ENCODE measurements at places on chromosomes 5 and 9.

DNA sequence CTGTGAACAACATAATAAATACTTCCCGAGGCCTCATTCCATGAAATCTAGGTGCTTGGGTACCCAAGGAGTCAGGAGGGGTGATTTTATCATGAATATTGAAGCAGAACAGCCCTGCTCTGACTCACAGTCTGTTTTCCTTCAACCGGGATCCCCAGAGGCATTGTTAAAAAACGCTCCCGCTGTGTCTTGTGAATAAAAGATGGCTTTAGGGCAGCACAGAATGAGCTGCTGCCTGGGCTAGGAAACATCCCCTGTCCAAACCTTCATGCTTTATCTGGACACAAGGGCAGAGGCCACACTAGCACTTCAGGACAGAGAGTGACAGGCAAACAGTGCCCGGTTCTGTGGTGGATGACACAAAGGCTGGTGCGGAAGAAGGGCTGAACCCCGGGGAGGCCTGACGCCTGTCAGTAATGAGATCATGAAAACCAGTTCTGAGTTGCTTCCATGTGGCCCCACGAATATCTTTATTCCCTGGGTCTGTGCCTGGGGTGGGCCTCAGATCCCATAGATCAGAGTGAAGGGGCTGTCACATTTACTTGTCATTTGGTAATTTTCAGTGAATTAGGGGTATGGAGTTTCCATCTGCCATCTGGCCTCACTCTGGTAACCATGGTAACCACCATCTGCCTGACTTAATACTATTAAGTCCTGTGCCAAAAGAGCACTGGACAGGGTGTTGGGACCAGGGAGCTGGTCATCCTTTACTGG is 2.6 kb downstream of the IGFBPL1 start:
- no peak for DNase-seq

GRCh38 chr5:22471154-22471553 is 382.0 kb downstream of the CDH12 start:
- DNase-seq, result no peak

- DNase-seq, result no peak
Observed at GRCh38 chr9:6552033-6552432, 93.5 kb downstream of the GLDC start.

GRCh38 chr5:133273661-133274596 is 222.1 kb downstream of the HSPA4 start:
- no peak for DNase-seq

- no peak for DNase-seq
Observed at GRCh38 chr9:95482621-95483020, 34.1 kb downstream of the PTCH1 start.

- no peak for DNase-seq
Observed at GRCh38 chr5:87007737-87008136, 259.9 kb upstream of the RASA1 start.

- DNase-seq, result no peak
Observed at GRCh38 chr9:91077624-91078368, 276.2 kb downstream of the SYK start.

DNA sequence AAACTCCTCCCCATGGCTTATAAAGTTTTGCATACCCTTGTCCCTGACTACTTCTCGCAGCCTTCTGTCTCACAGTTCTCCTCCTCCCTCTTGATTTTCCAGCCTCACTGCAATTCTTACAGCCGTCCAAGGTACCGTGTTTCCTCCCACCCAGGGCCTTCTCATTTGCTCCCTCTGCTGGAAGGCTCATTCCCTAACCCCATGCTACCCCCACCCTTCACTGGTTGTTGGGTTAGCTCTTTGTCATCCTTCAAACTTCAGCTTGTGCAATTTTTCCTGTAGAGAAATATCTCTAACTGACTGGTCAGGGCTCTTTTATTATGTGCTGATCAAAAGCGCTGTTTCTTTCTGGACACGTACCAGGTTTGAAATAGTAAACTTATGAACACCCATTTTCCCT is 329.2 kb downstream of the EBF1 start:
- no peak for DNase-seq

DNA sequence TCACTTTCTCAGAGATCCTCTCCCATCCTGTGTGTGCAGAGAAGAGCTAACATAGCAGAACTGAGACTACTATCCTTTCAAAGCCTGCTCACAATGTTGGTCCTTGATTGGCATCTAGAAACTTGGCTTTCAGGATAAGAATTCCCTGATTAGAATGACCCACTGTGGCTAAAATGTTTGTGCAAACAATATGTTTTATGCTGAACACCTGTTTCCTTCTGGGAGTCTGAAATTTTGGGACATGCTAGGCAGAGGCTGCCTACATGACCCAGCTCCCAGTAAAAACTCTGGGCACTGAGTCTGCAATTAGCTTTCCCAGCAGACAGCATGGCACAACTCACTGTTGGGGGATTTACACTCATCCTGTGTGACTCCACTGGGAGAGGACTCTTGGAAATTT is 78.9 kb downstream of the CFAP95 start:
- DNase-seq, result no peak

DNA sequence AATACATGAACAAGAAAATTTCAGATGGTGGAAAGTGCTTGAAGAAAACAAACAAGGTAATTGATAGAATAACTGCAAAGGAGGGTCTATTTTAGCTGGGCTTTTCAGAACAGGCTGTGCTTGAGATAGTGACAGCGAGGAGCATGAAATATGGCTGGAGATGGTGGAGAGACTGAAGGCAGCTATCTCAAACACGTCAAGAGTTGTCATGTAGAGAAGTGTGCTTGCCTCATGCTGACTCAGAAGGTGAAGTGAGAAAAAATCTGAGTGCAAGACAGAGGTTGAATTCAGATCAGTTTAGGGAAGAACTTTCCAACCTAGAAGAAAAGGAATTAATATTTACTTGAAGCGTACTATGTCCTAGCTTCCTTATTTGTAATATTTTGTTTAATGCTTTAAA is 115.5 kb upstream of the RANBP3L start:
- no peak for DNase-seq

DNA sequence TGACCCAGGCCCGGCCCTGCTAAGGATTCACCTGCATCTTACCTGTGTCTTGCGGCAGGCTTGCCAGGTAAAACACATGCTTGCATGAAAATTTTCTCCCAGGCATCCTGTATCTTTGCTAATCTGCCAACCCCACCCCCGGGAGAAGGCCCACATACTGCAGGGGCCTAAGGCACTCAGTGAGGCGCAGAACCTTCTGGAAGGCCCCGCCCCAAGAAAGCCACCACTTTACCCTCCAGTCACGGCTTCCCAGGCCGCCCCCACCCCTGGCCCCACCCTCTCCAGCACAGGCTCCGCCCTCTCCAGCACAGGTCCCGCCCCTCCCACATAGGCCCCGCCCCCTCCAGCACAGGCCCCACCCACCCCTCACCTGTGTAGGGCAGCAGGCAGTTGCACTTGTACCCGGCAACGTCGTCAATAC is 29.8 kb upstream of the SEC16A start:
- peak; percentile 34 for DNase-seq

DNA sequence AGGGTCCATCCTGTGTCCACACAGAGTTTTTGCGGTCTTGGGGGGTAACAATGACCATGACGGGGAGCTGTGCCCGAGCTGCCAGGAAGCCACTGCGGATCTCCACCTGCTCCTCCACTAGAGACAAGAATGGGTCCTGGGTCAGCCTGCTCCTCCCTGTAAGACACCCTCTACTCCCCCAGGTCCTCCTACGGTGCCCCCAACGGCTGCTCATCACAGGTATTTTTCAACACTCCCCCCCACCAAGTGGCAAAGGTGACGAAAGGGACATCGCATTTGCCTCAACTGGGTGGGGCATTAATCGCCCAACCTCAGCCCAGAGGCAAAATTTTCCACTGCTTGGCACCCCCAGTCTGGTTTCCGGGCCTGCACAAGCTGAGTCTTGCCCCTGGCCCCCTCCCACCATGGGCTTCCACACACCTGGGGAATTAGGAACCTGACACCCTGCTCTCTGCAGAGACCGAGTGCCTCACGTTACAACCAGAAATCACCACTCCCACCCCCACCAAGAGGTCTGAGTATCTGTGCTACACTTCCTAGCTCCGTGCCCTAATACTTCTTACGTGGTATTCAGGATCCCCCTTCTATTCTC is 9.6 kb downstream of the NOL6 start:
- DNase-seq, result no peak

DNA sequence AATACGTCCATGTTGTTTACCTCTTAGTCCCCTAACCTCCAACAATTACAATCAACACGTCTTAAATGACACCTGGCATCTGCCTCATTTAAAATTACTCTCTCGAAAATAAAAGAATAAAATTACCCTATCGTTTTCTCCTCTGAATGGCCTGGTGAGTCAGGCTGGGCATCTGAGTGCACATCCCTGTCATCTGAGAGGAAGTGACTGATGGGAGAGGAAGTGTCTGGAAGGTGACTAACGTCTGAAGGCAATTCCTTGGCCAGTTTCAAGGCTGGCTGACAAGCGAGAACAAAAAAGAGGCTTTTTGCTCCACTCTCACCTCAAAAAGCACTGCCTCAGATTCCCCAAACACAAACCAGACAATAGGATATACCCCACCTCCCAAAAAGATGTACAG is 57.7 kb downstream of the MAPKAP1 start:
- DNase-seq, result no peak

- DNase-seq, result no peak
Observed at GRCh38 chr5:114857941-114858551, 311.7 kb downstream of the TRIM36 start.

- no peak for DNase-seq
Observed at GRCh38 chr9:120859361-120859760, 16.6 kb upstream of the PSMD5 start.

- no peak for DNase-seq
Observed at GRCh38 chr5:9596171-9596780, 33.9 kb downstream of the TAS2R1 start.

GRCh38 chr5:103808464-103809106 is 246.0 kb upstream of the NUDT12 start:
- no peak for DNase-seq

DNA sequence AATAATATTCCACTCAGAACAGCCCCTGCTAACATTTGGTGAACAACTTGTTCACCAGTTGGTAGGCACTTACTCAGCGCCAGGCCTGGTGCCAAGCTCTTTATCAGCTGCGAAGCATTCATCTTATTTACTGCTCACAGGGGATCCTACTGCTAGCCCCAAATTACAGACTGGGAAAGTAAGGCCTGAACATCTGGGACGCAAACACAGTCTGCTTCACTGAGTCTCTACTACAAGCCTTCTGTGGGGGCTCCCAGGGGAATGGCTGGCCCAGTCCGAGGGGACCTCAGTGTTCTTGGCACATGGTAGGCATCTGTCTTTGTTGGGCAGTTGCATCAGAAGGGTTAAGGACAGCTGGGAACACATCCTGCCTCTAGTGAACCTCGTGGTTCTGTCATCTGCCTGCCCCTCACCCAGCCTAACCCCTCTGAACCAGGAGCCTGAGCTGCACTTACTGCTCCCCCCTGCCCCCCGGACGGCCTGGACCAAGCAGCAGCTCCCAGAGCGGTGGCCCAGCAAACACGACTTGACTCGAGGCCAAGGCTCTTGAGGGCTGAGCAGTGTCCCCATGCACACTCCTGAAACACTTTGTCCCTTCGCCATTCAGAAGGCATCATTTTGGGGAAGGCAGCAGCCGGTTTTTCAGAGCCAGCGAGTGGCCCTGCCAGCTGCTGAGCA is at the start of gene PHYHD1:
TSS of gene PHYHD1 (plus strand) at position 602 of the 678 bp plus-strand sequence. CDS start 1,342 bp downstream, outside the sequence.
- no peak for DNase-seq

- DNase-seq, result no peak
Observed at GRCh38 chr5:96321345-96321744, 111.7 kb downstream of the PCSK1 start.

DNA sequence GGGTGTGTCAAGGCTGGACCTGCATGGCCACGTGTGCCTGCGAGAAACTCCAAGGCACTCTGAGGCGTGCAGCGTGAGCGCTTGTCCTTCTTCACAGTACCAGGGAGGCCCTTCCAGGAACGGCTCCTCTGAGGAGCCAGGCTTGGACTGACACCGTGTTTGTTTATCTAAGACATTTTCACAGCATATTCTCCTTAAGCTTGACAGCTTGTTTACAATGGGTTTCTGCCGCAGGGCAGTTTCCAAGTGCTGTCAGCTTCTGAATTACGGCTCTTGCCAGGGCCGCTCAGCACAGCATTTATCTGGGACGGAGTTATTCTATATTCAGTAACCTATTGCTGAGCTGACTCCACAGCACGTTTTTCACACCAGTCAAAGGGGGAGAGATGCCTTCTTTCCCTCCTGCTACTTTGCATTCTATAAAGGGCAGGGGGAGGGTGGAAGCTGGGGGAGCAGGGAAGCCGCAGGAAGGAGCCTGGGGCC is 98.4 kb downstream of the LMNB1 start:
- no peak for DNase-seq

DNA sequence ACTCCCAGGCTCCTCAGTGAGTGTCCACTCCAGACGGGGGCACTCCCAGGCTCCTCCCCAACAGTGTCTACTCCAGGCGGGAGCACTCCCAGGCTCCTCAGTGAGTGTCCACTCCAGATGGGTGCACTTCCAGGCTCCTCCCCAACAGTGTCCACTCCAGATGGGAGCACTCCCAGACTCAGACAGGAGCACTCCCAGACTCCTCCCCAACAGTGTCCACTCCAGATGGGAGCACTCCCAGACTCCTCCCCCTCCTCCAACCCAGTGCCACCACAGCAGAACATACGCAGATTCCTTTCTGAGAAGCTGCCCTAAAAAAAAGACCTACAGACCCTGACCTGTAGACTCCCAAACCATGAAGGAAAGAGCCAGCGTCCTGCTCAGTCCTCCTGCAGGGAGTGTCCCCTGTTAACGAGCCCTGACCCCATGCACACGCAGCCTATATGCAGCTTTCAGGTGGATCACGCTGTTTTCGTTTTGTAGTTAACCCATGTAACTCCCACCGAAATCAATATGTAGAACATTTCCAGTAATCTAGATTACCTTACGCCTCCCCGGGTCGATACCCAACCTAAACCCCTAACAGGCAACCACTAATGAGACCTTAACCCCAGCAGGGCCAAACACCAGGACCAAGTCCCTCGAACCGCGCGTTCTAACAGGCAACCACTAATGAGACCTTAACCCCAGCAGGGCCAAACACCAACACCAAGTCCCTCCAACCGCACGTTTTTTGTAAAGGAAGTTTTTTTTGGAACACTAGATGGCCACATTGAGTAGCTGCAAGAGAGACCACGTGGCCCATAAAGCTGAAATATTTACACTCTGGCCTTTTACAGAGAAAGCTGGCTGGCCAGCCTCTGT is 15.7 kb downstream of the PNPLA7 start:
- peak; percentile 49 for DNase-seq

GRCh38 chr5:179497636-179498340 is 52.6 kb upstream of the RUFY1 start:
- no peak for DNase-seq

DNA sequence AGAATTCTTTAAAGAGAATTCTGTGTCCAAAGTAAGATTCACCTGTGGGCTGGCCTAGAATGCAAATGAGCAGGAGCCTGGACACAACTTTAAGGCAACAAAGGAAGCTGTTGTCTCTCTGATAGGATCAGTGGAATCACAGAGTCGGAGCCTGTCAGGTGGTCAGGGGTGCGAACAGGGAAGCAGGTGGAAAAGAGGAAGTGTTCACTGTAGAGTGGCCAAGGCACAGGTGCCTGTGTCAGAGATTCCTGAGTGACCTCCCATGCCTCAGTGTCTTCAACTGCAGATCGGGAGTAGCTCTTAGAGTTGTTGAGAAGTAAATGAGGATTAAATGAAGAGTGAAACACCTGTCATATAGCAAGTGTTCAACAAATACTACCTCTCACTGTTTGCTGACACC is 48.8 kb downstream of the ZNF366 start:
- DNase-seq, result no peak

All from CD4-positive, alpha-beta T cell treated with Interleukin-21 for 1 hour (primary cell).